ENCODE measurements at places on chromosomes 2 and 18.
A peak's percentile ranks its signal among the peaks of the same experiment; 100 is the strongest.

GRCh38 chr2:1553671-1554295, 140.5 kb downstream of the TPO start:
- no peak for DNase-seq

DNA sequence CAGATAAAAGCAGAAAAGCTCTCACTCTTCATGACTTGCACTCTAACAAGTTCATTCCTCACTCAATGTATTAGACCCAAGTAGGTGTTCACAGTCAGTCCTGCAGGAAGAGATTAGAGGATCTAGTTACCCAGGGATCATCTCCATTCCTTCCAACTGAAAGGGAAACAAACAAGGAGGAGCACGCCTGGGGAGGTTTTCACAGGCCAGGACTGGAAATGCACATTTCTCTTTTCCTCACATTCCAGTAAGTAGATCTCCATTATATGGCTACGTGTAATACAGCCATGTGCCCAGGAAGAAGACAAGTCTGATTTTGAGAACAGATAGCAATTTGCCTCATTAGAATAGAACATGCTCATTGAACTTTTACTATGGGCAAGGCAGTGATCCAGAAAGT, 1132.2 kb upstream of the FAM98A start:
- DNase-seq: no peak

- DNase-seq: no peak
Measured at GRCh38 chr18:59954755-59955156, 55.0 kb downstream of the PMAIP1 start.

- DNase-seq: peak; percentile 15
Measured at GRCh38 chr2:60549238-60549927, 4.1 kb downstream of the BCL11A start.

GRCh38 chr18:9413576-9413975, 61.7 kb upstream of the RALBP1 start:
- DNase-seq: no peak

GRCh38 chr18:46096651-46097300, 1.3 kb downstream of the ATP5F1A start:
- no peak for DNase-seq

- no peak for DNase-seq
Measured at GRCh38 chr2:21220930-21221329, 97.2 kb downstream of the TDRD15 start.

DNA sequence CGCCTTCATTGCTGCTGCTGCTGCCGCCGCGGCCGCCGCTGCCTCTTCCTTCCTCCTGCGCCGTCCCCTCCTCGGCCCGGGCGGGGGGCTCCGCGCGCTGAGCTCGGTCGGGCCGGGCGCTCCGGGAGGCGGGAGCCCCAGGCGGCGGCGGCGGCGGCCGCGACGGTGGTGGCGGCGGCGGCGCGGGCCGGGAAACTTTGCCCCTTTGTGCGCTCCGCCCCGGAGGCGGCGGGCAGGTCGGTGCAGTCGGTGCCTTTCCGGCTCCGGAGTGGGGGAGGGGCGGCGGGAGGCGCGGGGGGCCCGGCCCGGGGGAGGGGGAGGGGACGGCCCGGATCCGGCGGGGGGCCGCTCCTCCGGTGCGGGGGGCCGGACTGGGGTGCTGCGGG, 205 bp downstream of the TET3 start:
- DNase-seq: no peak

DNA sequence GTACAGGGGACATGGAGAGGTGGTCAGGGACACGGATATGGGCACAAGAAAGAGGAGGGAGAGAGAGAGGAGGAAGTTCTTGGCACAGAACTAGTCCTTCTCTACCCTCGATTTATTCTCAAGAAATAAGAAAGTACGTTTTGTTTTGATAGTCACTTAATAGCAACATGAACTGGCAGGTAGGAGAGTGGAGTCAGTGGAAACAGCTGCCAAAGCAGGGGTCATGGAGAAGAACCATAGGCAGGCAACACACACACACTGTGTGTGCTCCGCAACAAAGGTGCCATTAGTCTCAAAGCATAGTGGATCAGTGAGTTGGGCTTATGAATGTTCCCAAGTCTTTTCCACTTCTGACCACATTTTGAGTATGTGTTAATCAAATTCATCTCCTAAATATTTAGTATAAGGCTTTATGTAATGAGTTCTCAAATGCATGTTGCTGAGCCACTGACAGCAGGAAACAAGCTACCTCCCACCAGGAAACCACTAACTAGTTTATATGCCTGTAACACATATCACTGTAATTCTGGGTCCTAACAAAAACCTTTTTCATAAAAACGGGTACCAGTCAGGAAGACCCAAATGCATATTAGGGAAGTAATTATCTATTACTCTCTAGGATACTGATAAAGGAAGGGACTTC, 41.1 kb downstream of the IWS1 start:
- no peak for DNase-seq

DNA sequence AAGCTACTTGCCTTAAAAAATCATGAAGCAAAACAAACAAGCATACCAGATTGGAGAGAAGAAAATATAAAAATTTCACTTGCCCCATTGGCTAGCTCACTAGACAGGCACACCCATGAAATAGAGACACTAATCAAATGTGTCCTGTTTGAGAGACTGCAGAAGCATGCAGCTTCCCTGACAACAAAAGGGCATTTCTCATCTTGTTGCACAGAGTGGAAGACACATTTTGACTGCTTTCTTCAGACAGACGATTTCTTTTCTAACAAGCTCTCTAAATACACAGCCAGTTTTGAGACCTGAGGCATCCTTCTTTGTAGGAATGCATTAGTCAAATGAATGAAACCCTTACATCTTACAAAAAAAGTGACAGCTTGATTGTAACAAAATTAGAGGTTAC, 1558.6 kb upstream of the NXPH2 start:
- no peak for DNase-seq

DNA sequence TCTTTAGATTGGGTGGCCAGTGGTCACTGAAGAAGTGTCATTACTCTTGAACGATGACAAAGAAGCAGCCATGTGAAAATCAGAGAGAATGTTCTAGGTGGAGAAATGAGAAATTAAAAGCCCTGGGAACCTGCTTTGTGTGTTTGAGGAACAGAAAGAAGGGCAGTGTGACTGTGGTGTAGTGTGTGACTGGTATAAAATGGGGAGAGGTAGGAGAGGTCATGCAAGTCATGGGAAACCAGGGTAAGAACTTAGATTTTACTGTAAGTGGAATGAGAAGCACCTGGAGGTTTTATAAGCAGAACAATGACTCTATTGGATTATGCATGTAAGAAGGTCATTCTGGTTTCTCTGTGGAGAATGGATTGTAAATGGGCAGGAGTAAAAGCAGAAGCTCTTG, 12.2 kb downstream of the ICOS start:
- DNase-seq: no peak

- DNase-seq: no peak
Measured at GRCh38 chr2:158725441-158725891, 69.7 kb upstream of the DAPL1 start.

DNA sequence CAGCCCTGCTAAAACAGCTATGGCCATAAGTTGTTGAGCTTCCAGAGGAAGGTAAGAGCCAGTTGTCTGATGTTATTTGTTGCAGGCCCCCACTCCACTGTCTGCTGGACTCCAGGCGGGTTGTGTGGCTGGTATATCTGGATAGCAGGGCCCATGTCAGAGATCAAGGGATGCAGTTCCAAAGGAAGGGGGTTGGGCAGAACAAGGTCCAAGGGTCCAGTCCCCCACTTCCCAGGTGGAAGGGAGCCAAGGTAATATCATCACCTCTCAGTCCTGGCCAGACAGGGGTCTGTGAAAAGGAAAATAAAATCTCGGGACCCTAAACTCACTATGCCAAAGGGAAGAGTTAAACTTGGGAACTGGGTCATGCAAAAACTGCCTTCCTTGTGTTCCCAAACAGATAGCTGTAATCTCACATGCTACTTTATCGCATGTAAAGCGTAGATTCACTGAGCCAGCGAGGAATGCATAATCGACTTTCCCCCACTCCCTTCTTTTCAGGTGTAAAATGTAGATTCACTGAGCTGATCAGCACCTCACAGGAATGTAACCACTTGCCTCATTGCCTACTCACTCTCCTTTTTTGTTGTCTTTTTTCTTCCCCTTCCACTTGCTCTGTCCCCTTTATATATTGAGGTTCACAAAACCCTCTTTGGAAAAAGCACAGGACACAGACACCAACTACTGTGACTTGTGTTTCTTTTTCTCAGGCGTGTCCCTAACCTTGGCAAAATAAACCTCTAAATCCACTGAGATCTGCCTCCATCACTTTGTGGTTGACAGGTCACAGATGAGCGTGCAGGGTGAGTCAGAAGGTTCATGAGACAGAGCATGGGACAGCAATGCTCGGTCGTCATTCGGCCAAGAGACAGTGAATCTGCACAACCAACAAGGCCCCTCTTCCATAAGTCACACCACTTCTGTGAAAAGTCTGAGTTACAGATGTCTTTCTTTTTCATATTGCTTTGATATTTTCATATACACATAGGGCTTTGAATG, 255.3 kb upstream of the SIX2 start:
- DNase-seq: no peak

- DNase-seq: no peak
Measured at GRCh38 chr18:43882358-43883055, 605.2 kb upstream of the SYT4 start.

GRCh38 chr2:80475970-80476369, 171.4 kb upstream of the LRRTM1 start:
- DNase-seq: no peak

DNA sequence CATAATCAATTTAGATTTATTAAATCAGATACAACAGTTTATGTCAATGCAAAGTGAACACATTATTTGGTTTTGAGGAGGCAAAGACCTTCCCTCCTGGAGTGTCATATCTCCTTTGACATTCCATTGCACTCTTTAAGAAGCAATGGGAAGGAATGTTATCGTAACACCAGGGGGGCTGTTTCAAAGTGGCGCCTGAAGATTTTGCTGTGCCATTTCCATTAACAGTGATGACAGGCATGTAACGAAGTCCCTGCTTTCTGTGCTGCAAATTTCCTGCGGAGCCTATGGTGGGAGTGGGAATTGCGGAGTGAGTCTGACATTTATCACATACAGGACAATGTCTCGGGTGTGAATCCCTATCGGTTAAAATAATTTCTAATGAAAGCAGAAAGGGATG, 499.6 kb upstream of the RAB6C start:
- no peak for DNase-seq

DNA sequence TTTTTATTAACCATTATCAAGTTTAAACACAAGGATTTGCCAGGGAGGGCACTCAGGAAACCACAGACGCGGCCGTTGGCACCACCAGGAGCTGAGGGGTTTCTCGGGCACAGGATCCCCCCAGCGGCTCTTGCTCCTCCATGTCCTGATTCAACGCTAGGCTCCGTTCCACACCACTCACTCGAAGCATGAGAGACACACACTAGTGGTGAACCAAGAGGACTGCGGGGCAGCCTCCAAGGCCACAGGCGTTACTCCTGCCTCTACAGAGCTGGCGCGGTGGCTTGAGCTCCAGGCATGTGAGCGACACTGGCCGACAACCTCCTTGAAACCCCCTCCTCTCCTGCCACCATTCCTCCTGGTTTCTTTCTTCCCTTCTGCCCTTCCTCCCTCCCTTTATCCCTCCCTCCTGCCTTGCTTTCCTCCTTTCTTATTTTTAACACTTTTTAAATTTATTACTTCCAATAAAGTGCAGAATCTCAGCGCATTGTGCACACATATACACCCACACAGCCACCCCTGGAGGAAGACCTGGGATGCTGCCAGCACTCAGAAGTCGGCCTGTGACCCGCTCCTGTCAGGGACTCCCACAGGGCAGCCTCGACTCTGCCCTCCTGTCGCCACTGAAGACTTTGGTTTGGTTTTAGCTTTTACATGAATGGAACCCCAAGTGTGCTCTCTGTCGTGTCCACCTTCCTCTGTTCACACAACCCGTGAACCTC, 21.7 kb downstream of the COX7A2L start:
- no peak for DNase-seq

GRCh38 chr2:183244300-183244844, 120.1 kb downstream of the NUP35 start:
- no peak for DNase-seq

DNA sequence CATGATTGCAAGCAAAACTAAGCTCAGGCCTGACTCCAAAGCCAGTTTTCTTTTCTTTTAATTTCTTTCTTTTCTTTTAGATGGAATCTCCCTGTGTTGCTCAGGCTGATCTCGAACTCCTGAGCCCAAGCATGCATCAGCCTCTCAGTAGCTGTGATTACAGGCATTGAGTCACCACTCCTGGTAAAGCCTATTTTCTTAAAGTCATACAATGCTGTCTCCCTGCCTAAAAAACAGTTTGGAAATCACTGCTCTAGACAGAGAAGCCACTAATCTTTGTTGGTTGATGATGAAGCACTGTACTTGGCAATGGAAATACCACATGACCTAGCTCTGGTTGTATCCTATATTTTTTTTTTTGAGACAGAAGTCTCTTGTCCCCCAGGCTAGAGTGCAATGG, 33.1 kb upstream of the ZNF532 start:
- no peak for DNase-seq

DNA sequence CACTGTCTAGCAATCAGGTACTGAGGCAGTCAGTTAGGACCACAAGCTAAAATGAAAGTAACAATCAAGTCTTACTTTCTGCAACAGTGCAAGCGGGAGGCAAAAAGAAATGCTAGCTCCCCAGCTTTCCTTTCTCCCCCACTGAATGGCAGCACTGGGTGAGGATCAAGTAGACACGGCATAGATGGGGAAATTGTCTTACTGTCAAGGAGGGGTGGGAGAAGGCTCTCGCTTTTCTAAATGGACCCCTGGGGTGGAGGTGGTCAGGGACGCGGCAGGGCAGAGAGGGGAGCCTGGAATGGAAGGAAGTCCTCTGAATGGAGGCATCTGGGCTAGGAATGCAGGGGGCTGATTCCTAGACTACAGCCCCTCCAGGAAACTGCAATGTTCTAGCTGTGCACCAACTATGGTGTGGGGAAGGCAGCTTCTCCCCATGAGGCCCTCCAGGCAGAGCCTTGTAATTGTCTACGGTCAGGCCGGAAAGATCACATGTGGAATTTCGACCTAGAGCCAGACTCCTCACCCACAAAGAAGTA, 24.3 kb downstream of the METTL8 start:
- no peak for DNase-seq

DNA sequence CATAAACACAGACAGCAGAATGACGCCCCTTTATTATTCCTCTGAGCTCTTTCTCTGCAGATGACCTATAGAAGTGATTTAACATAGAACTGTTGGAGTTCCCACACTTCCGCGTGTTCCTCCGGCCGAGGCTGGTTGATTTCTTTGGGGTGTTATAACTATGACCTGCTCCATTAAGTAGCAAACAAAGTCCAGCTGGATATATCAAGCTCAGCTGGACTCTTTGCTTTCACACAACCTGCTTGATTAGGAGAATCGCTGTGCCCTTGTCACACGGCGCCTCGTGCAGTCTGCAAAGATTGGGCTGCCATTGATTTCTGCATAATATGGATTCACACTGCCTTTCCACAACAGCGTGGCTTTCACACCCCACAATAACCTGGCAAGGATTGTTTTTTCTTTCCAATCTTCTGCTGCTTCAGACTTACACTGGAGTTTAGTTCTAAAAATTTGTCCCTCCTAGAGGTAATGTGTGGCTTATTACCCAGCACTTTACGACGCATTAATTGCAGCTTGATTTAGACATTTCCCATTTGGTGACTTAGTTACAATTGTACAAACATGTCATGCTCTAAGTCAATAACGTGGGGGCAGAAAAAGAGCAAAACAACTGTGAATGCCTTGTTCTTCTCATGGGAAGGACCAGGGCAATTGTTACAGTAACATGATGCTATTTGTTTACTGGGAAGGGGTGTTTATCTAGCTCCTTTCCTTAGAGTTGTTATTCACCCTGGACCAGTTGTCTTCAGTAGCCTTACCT, 485.7 kb downstream of the TXNL1 start:
- DNase-seq: no peak

GRCh38 chr2:86186431-86186830, 8.8 kb downstream of the IMMT start:
- DNase-seq: no peak

Data from posterior cingulate gyrus (tissue), 11 donors.